ENCODE measurements at places on chromosomes 7 and 10.
A peak's percentile ranks its signal among the peaks of the same experiment; 100 is the strongest.

GRCh38 chr7:28488061-28488791 lies 75.9 kb downstream of the CREB5 start:
- DNase-seq = no peak

DNA sequence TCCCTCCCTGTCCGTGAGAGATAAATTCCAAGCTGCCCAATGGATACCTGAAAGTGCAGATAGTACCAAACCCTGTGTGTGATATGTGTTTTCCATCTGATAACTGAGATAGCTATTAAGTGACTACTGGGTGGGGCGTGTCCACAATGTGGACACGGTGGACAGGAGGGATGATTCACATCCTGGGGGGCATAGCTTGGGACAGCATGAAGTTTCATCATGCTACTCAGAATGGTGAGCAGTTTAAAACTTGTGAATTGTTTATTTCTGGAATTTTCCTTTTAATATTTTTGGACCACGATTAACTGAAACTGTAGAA lies 158.6 kb downstream of the CREB5 start:
- DNase-seq = no peak

DNA sequence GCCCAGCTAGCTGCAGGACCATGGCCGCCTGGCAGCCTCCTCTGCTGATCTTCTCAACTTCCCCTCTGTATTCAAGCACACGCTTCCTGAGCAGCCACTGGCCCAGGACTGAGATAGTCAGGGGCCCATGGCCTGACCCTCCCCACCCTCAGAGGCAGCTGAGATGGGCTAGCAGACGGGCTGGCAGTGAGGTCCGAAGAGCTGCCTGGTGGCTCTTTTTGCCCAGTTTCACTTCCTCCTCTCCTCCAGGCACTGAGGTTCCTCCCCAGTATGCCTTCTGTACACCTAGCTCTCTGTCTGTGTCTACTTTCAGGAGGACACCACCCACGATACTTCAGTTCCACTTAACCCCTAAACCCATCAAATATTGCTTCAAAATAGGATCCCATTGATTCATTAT lies 395.6 kb downstream of the TNS3 start:
- DNase-seq = no peak

- DNase-seq = no peak
Measured at GRCh38 chr10:16832351-16833080, 15.3 kb upstream of the RSU1 start.

- no peak for DNase-seq
Measured at GRCh38 chr7:47807126-47807525, 141.1 kb downstream of the PKD1L1 start.

DNA sequence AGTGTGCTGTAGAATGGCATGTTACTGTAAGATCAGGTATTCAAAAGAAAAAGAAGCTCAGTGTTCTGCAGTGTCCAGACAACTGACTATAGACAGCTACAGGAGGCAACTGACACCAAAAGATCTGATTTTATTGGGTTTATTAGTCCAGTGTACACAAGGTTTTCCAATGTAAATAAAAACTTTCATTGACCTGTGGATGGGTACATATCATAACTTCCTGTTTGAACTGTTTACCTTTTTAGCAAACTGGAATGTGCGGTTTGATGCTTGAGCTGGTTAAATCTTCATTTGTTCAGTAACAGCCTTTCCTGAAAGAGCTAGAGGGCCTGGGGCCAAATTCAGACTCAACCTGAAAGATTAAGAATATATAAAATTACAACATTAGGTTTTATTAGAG lies 172.6 kb upstream of the SP8 start:
- DNase-seq = no peak

DNA sequence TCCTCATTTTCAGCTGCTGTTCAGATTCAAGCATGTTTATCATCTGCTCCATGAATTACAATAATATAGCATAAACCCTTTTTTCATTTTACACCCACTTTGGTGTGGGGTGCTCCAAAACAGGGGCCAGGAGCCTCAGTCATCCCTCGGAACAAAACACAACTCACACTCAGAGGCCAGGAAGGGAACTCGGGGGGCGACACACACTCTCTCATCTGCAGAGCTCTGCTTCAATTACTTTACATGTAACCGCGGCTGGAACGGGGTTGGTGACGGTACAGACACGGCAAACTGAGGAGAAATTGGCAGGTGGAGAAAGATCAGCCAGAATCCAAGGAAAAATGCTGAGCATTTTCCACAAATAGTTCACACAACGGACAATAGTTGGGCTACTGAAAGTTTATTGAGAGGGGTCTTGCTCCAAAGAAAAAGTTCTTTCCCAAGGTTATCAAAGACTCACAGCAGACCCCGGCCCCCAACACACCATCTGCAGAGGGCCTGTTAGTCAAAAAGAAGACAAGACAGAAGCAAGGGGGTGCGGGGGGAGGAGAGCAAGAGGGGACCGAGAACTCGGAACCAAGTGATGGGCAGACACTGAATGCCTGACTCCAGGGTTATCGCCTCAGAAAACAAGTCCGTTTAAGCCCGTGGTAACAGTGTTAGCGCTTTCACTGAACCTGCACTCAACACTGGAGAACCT lies 20.5 kb downstream of the DIP2C start:
- DNase-seq = no peak

DNA sequence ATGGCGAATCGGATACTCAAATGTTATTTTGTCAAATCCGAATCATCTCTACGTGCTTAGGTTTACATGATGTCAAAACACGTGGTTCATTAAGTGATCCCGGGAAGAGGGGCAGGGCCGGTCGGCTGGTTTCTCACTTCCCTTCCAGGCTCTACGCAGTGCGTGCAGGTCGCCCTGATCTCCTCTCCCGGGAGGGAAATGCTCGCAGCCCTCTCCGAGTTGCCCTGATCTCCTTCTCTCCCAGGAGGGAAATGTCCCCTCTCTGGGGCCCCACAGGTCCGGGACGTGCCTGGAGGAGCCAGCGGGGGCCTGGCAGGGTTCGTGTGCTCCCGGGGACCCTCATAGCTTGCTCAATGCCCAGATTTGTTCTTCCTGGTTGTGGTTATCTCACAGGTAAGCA lies 202.7 kb downstream of the DNAJB6 start:
- DNase-seq = no peak

DNA sequence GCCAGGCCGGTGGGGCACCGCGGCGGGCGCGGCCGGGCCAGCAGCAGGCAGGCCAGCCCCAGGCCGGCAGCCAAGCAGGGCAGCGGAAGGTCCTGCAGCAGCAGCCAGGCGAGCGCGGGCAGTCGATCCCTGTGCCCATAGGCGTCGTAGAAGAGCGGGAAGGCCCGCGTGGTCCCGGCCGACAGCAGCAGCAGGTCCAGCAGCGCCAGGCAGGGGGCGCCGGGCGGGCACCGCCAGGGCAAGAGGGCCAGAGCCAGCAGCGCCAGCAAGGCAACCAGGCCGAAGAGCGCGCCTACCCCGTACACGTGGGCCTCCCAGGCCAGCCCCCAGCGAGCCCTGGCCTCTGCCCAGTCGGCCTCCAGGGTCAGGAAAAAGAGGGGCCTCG lies 8.4 kb upstream of the RBM28 start:
- no peak for DNase-seq

GRCh38 chr7:2163600-2164555 lies 68.9 kb downstream of the MAD1L1 start:
- DNase-seq = no peak

- DNase-seq = peak; percentile 38
Measured at GRCh38 chr7:94907026-94907810, at the start of gene PPP1R9A. Gene PPP1R9A, plus strand, starts transcription at chr7:94907594. Its CDS starts 2,520 bp downstream, at chr7:94910114.

DNA sequence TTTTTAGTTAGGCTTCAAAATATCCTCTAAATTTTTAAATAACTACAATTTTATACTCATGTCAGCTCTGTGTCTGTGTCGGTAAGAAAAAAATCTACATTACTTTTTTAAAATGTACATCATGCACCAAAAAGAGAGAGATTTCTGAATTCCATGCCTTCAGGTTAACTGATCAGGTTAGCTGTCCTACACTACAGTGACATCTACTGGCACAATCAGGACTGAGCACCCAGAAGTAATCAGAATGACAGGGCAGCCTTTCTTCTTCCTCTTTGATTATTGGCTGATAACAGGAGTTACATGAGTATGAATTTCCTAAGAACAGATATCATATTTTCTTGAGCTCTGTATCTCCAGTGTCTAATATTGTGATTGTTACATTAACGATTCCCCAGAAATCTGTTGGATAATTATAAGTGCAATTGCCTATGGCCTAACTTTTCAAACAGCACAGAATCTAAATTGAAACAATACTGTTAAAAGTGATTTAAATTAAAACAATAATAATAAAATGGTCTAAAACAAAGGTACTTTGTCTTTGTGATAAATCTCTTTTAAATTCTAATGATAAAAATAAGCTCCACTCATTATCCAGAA lies 41.8 kb upstream of the HYCC1 start:
- DNase-seq = no peak

GRCh38 chr7:117163101-117163500 lies 159.8 kb downstream of the WNT2 start:
- no peak for DNase-seq

DNA sequence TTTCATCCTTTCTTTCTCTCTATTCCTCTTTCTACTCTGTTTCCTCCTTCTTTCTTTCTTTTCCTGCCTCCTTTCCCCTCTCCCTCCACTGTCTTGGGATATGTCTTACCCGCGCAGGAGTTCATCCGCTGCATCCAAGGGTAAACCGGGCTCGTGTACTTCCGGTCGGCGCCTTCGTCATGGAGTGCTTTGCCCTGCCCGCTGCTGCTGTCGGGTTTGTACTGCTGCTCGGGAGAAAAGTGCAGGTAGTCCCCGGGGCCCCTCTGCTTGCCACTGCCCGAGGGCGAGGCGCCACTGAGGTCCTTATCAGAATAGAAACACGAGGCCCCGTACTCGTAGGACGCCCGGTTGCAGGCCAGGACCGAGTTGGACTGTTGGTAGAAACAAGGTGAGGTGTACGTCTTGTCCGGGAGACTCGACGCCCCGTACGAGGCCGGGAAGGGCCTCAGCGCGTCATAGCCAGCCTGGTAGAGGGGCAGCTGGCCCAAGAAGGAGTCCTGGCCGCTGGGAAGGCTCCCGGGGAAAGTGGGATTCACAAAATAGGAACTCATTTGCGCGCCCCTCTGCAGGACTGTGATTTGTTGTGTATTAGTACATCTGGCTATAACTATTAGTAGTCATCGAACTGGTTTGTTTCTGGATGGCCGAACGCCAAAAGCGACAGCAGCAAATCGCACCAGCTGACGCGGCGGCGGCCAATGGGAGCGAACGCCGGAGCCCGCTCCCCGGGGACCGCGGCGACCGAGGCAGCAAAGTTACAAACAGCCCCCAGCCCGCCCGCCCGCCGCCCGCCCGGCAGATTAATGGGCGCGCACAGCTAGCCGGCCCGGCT lies at the start of gene HOXA6:
TSS of gene HOXA6 (minus strand) at position 576 of the 832 bp plus-strand sequence. CDS start at position 551, 25 bp downstream.
- no peak for DNase-seq

GRCh38 chr7:50393547-50394252 lies 56.5 kb downstream of the FIGNL1 start:
- no peak for DNase-seq

- no peak for DNase-seq
Measured at GRCh38 chr10:5633166-5633749, 33.1 kb downstream of the ASB13 start.

- DNase-seq = no peak
Measured at GRCh38 chr7:22480523-22481075, 19.4 kb downstream of the STEAP1B start.

DNA sequence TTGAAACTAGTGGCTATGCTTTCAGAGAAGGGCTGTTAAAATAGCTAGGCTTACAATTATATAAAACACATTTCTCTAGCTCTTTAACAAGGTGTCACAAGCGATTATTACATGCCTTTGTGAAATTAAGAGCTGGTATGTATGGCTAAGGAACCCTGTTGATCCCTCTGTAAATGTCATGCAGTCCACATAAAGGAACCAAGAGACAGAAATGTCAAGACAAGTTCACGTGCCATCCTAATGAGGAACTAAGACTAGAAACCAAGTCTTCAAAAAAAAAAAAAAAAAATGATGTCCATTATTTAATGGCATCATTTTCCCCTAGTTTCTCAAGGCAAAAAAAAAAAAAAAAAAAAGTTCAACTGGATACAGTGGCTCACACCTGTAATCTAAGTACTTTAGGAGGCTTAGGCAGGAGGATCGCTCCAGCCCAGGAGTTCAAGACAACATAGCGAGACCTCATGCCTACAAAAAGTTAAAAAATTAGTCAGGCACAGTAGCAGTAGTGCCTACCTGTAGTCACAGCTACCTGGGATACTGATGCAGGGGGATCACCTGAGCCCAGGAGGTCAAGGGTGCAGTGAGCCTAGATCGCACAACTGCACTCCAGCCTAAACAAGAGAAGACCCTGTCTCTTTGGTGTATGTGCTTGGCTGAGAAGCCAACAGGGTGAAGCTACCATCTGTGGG lies 63.4 kb downstream of the SRPK2 start:
- DNase-seq = no peak

- no peak for DNase-seq
Measured at GRCh38 chr10:72353028-72353964, 1.4 kb downstream of the DNAJB12 start.

DNA sequence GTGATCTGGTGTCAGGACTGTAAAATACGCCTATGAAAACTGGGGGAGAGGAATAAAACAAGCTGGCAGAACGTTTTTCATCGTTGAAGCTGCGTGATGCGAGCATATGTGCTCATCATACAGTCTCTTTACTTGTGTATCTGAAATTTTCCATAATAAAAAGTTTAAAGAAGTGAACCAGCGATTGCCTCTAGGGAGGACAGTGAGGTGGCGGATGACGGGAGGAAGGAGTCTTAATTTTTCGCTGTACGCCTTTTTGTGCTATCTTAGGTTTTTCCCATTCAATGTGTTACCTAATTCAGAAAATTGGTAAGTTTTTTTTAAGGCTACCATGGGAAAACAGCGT lies 891 bp upstream of the WAPL start:
- DNase-seq = no peak

DNA sequence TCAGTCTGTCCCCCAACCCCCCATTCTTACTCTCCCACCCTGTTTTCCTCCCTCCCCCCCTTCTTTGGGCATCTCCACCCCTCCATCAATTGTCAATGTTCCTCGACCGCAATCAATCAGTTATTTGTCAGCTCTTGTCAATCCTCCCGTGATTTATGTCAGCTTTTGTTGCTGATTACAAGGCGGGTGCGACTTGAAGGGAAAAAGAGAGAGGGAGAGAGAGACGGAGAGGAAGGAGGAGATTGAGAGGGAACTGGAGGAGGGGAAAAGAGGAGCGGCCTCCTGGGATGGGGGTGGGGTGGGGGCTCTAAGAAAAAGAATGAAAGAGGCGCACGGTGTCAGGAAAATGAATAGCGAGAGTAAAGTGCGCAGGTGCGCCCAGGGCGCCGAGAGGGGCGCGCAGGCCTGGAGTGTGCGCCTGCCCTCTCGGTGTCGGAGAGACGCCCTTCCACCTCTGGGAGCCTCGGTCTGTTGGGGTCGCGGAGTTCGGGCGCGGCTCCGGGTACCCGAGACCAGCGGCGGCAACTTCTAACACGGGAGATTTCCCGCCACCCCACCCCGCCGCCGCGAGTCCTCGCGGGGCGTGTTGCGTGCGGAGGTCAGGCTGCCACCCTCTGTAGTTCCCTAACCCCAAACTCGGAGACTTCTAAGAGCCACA lies 1.1 kb upstream of the ZNF503 start:
- DNase-seq = no peak
